Activated T-cell treated with anti-CD3 and anti-CD28 coated beads, Interleukin-2, amount 50 U/mL, for 72 hours (primary cell): ENCODE measurements at places on chromosomes 2 and 18. TPM values are rescaled to one million over a fixed set of nuclear protein-coding genes. Genes with fewer than 3 reads are reported as not detected.

Gene CDKL4
- 0.30 TPM for total RNA-seq

Gene ITGA4
- 47.3 TPM for total RNA-seq

DNA sequence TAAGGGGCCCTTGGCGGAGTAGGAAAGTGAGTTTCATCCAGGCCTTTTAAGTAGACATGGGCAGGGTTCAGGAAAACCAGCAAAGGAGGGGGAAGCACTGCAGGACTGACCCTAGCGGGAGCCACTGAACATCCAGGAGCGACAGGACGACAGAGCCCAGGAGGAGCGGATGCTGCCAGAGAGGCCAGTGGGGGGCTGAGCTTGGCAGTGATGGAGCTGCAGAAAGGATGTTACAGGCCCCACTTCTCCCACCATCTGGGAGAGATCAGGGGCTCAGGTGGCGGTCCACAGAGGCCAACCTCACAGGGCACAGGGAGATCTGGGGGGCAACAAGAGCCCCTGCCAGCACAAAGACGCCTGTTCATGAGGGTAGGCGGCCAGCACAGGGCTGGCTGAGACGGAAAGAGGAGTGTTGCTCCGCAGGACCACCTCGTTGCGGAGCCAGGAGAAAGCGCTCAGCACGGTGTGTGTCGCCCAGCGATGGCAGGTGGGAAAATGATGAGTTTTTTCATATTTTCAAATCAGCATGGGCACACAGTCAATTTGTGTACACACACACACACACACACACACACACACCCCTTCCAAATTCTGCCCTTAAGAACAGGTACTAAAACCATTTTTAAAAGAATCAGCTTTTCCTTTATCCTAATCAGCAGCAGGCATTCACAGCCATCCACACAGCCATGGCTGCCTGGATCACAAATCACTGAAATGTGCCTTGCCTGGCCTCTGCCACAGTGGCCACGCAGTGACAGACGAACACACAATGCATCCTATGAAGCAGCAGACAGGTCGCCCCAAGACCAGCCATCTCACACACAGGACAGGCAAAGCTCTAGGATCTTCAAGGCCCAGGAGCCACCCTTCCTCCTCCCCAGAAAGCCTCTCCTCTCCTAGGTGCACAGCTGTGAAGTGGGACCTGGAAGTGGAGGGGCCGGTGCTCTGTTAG is 63.2 kb downstream of the NDUFA10 start:
- H3K4me1 ChIP-seq, result peaks cover 5% of the 10 kb centered on the region
- H3K27ac ChIP-seq, result no peak overlapping the region

DNA sequence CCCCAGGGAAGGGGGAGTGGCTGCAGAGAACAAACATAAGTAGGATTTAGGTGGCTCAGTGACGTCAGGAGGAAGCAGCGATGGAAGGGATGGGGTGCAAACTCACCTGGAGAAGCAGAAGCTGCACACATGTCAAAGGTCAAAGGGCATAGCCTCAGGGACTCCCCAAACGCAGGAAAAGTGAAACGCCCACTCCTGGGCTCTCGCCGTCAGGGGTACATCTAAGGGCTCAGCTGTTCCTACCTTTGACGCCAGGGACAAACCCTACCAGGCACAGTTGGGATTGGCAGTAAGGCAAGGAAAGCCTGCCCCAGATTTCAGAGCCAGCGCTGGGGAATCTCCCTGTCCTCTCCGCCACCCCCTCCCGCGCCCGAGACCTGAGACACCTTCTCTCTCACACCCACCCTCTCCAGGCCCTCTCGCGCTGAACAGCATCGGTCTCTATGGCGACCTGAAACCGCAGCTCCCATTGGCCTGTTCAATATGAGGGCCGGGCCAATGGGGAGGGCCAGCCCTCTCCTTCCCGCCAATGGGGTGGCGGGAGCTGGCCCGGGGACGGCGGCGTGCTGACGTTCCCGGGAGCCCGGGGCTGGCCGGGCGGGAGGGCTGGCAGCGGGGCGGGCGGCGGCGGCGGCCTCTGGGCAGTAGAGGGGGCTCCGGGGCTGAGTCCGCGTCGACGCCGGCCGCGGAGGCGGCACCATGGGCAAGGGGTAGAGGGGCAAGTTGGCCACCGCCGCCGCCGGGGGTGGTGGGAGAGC is at the start of the genes CCDC148 and PKP4:
Gene CCDC148 (minus strand): TSS at position 445 of the 758 bp plus-strand sequence. CDS start 314 bp downstream, at position 131.
Gene PKP4 (plus strand): TSS at position 644 of the 758 bp plus-strand sequence. CDS start 76,233 bp downstream, outside the sequence.
- peaks cover 31% of the 10 kb centered on the region for H3K4me1 ChIP-seq
- peaks cover 2% of the 10 kb centered on the region for H3K36me3 ChIP-seq
- DNase-seq, result peak; percentile 92
- H3K27ac ChIP-seq, result peak within 1 kb of the TSS; percentile 86

DNA sequence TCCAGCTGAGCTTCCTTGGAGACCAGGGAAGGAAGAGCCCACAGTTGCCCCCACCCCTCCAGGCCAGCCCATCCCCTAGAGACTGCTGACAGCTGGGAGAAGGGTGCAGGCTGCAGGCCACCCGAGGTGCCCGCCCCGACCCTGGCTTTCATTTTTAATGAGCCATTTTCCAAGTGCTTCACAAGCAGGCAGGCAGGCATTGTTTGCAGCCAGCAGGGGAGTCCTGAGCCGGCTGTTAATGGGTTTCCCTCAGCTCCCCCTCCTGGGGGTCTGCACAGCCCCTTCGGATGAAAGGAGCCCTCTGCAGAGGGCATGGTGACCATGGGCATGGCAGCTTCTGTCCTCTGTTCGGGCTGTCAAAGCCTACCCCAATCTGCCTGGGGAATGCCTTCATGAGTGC is 94.5 kb downstream of the ZBTB7C start:
- H3K36me3 ChIP-seq, result no peaks in the 10 kb centered on the region
- DNase-seq, result no peak
- no peak overlapping the region for H3K4me3 ChIP-seq
- peaks cover 5% of the 10 kb centered on the region for H3K27me3 ChIP-seq
- no peaks in the 10 kb centered on the region for H3K4me1 ChIP-seq

Gene EGR4
- total RNA-seq, result 1.6 TPM
